ENCODE measurements at places on chromosomes 2 and 18. TPM values are rescaled to one million over a fixed set of nuclear protein-coding genes. Genes with fewer than 3 reads are reported as not detected.

The CCDC141 gene
- 26.8 TPM for total RNA-seq

The ASPRV1 gene
- total RNA-seq: 2.8 TPM

The RGPD3 gene
- not detected for total RNA-seq

The HSPE1 gene
- 65.8 TPM for total RNA-seq

The CHRNG gene
- total RNA-seq: not detected

The NT5C1B gene
- total RNA-seq: not detected

The C2orf15 gene
- 3.9 TPM for total RNA-seq

The SP100 gene
- 209 TPM for total RNA-seq

The RND3 gene
- not detected for total RNA-seq

The BOLL gene
- total RNA-seq: not detected

The FAM161A gene
- total RNA-seq: 6.1 TPM

The SP5 gene
- not detected for total RNA-seq

The KCNS3 gene
- total RNA-seq: not detected

The MFSD2B gene
- not detected for total RNA-seq

The PRKAG3 gene
- not detected for total RNA-seq

The TDRD15 gene
- not detected for total RNA-seq

The CBLN2 gene
- total RNA-seq: not detected

The ALPG gene
- not detected for total RNA-seq

The DCC gene
- not detected for total RNA-seq

The MC5R gene
- not detected for total RNA-seq

The C1QL2 gene
- not detected for total RNA-seq

The PID1 gene
- total RNA-seq: 0.18 TPM

The DOCK10 gene
- total RNA-seq: 165 TPM

The ANKRD53 gene
- total RNA-seq: 1.3 TPM

The SCYGR4 gene
- total RNA-seq: not detected

The GYPC gene
- total RNA-seq: 151 TPM

The KCNG2 gene
- total RNA-seq: not detected

The FAM228A gene
- total RNA-seq: 0.26 TPM

The TEX44 gene
- not detected for total RNA-seq

The FBLN7 gene
- total RNA-seq: 9.8 TPM

The FER1L5 gene
- total RNA-seq: not detected

The HADHB gene
- total RNA-seq: 58.0 TPM

The VWA3B gene
- total RNA-seq: not detected

The SDC1 gene
- total RNA-seq: not detected

The OSR1 gene
- total RNA-seq: not detected

The NCKAP1 gene
- total RNA-seq: 0.63 TPM

The KCNIP3 gene
- not detected for total RNA-seq

The SEH1L gene
- 41.7 TPM for total RNA-seq

The ERICH2 gene
- not detected for total RNA-seq
